ENCODE measurements at places on chromosomes 3 and 15. TPM values are rescaled to one million over a fixed set of nuclear protein-coding genes. Genes with fewer than 3 reads are reported as not detected.

Gene VEPH1
- total RNA-seq, result 15.7 TPM

Gene NLGN1
- total RNA-seq, result 113 TPM

Gene PYGO1
- total RNA-seq, result 57.0 TPM

Gene PIF1
- total RNA-seq, result 3.8 TPM

Gene SCN5A
- 1.3 TPM for total RNA-seq

Gene EIF4E3
- total RNA-seq, result 19.7 TPM

Measured in parietal lobe (tissue), 2 donors.